Right ventricle myocardium superior (tissue), 1 donor: ENCODE measurements at places on chromosomes 4 and X.

GRCh38 chrX:31872007-31872406 is 800.2 kb upstream of the FTHL17 start:
- no peak for DNase-seq

GRCh38 chrX:134551376-134552048 is 91.5 kb downstream of the HPRT1 start:
- no peak for DNase-seq

DNA sequence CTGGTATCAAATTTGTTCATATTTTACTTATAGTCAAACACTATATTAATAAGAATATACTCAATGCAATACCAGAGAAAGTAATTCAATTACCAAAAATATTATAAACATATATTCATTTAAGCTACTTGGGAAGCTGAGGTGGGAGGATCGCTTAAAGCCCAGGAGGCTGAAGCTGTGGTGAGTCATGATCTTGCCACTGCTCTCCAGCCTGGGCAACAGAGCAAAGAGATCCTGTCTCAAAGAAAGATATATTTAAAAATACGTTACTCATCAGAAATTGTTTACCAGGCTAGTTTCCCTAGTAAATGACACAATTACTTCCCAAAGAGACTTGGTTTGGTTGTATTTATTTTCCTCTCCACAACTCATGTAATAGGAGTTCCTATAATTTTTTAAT is 433.6 kb downstream of the GASK1B start:
- no peak for DNase-seq

- no peak for DNase-seq
Observed at GRCh38 chrX:115399306-115399705, 109.8 kb downstream of the LUZP4 start.

GRCh38 chr4:47715716-47716416 is 122.0 kb downstream of the CORIN start:
- DNase-seq, result no peak

DNA sequence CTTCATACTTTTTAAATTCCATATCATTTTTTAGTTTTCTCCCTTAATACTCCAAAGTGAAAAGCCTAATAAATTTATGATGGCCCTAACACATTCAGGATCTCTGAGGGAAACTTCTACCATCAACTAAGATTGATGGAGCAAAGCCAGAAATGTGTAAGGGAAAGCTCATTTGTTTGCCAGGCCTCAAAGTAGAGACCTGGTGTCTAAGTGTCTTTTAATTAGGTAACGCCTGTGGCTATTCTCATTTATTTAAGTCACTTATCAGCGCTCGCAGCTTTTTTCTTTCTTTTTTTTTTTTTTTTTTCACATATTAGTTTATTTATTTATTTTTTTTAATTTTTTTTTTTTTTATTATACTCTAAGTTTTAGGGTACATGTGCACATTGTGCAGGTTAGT is 242.4 kb downstream of the TMA16 start:
- DNase-seq, result no peak

- no peak for DNase-seq
Observed at GRCh38 chrX:20362268-20363267, 95.9 kb upstream of the RPS6KA3 start.

DNA sequence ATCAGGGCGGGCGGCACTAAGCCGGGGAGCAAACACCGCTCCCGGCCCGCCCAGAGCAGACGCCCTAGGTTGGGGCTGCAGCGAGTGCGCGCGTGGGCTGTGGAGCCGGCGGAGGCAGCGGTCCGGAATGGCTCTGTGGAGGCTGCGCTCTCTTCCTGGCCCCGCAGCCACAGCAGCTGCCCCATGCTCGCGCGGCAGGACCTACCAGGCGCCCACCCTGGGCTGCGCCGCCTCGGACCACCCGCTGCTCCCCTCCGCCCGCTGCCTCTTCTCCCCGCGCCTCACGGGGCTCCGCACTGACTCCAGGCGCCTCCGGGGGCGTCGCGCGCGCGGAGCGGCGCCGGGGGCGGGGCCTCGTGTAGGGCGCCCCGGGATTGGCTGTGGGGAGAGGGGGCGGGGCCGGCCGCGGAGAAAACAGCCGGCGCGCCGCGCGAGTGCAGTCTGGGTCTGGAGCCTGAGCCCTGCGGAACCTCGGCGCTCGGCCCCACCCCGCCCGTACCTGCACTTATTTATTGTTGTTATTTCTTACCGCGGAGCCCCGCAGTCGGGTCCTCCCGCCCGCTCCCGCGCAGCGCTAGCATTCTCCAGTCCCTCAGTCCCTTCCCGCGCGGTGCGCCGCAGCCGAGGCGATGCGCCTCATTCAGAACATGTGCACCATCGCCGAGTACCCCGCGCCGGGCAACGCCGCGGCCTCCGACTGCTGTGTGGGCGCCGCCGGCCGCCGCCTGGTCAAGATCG is at the start of gene RASL11B:
RASL11B (plus strand) TSS at position 439 of the 738 bp plus-strand sequence; CDS start at position 630, 191 bp downstream.
- peak; percentile 91 for DNase-seq

- no peak for DNase-seq
Observed at GRCh38 chrX:97471071-97471470, 587.4 kb downstream of the RPA4 start.

DNA sequence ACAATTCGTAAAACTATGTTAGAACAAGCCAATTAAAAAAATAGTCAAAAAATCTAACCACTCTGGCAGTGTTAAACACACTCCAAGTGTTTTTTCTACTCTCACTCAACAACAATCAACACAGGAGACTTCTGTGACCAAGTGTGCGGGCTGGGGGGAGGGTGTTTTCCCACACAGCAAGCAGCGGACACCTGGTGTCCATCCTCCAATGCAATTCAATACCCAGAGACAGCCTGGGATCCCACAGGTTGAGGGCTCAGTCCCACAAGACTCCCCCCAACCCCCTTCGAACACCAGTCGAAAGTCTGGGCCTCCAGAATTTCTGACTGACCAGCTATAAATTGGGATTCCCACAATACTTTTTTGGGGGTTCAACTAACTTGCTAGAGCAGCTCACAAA is 8.3 kb upstream of the PIM2 start:
- DNase-seq, result no peak

- no peak for DNase-seq
Observed at GRCh38 chr4:5452156-5452555, 256.2 kb downstream of the EVC2 start.

GRCh38 chr4:119598521-119598920 is 30.1 kb downstream of the PDE5A start:
- DNase-seq, result no peak

- DNase-seq, result no peak
Observed at GRCh38 chrX:49177873-49178480, 6.3 kb downstream of the PLP2 start.

DNA sequence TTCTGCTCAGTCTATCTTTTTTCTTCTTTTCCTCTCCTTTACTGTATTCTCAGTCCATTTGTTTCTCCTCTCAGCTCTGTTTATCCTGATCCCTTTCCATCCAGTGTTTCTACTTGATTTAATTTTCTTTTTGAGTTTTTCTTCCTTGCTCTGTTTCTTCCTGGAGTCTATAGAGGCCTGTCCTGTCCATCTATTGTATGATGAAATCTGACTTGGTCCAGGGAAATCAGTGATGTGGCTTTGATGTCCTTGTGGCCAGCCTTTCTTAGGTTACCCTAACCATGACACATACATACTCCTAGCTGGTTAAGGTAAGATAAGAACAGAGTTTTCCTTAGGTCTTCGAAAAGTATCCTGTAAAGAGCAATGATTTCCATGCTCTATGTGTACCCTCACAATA is 89.3 kb upstream of the LNX1 start:
- DNase-seq, result no peak

GRCh38 chr4:76523593-76523992 is 88.6 kb downstream of the SHROOM3 start:
- peak; percentile 44 for DNase-seq

- peak; percentile 91 for DNase-seq
Observed at GRCh38 chrX:154443992-154444754, at the start of gene FAM50A. TSS of gene FAM50A (plus strand) at chrX:154444141. CDS start at chrX:154444236, 95 bp downstream.

- peak; percentile 65 for DNase-seq
Observed at GRCh38 chrX:154750301-154751202, at the start of gene GAB3. TSS of gene GAB3 (minus strand) at chrX:154751077. CDS start at chrX:154751025, 52 bp downstream.

DNA sequence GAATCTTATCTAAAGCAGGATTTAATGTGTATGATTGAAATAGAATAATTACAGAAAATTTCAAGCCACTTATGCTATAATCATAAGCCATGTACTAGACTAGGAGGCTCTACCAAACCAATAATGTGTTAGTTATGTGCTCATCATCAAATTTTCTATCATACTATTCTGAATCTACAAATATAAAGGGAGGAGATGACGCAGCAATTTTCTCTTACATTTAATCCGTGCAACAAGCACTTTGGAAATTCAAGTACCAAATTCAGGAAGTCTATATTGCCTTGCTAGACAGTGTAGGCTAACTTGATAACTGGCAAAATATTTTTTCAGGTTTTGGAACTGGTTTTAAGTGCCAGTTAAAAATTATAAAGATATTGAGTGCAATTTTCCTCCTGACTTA is 283.5 kb downstream of the C4orf33 start:
- no peak for DNase-seq

GRCh38 chrX:29487714-29488113 is 727.6 kb upstream of the MAGEB2 start:
- DNase-seq, result no peak

GRCh38 chr4:174119830-174120229 is 163.6 kb downstream of the FBXO8 start:
- no peak for DNase-seq

DNA sequence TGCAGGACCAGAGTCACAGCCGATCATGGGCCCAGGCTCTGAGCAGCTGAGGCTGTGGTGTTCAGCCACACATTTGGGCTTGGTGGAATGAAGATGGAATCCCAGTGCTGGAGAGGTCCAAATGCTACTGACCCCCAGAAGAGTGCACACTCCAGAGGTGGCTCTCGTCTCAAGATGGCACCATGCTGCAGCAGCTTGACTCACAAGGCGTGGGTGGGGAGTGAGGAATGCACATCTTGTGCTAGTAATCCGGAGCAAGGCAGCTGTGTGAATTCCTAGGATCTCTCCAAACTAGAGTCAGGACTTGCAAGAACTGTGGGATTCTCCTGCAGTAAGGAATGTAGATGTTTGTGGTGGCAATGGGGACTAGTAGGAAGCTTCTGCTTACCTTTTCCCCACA is 28.7 kb downstream of the RAB28 start:
- DNase-seq, result no peak

- no peak for DNase-seq
Observed at GRCh38 chr4:102593147-102593546, 92.0 kb downstream of the NFKB1 start.

GRCh38 chrX:129642641-129643040 is 12.1 kb downstream of the APLN start:
- no peak for DNase-seq

DNA sequence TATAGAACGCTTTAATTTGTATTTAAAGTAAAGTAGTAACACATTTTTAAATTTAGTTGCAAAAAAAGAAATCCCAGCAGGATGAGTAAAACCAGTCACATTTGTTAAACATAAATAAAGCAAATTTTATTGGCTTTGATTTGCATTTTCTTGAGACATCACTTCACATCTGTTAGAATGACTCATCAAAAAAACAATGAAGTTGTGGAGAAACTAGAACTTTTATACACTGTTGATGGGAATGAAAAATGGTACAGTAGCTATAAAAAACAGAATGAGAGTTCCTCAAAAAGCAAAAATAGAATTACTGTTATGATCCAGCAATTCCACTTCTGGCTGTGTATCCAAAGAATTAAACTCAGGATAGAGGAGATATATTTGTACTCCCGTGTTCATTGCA is 454.0 kb upstream of the KLHL4 start:
- no peak for DNase-seq

DNA sequence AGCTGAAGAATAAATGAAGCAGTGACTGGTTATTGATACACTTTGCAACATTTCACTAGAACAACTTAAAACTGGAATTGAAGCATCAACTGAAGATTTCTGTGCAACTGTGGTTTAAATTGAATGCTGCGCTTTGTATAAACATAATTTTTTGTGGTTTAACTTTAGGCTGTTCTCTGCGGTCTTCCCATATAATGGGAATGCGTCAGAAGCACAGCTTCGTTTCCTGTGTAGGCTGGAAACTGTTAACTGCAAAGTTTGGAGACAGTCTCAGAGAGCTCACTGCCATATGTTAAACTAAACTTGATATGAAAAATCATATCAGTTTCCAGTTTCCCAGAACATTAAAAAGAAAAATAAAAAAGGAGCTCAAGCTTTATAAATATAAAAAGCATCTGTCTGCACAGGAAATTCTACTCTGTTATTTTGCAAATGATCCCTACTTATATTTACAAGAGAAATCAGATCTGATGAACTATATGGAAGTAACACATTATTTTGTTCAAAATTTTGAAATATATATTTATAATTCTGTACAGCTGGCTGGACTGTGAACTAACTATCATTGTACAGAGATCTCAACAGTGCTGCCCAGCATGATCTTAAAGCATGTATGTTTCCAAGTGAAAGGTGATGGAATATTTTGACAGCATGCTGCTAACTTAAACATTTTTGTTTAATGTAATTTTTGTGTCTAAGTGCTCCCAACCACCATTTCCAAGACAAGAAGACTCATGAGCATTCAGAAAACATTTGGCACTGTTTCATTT is 139.9 kb downstream of the NDST3 start:
- DNase-seq, result no peak

GRCh38 chr4:107392951-107393350 is 327.1 kb downstream of the PAPSS1 start:
- DNase-seq, result no peak

DNA sequence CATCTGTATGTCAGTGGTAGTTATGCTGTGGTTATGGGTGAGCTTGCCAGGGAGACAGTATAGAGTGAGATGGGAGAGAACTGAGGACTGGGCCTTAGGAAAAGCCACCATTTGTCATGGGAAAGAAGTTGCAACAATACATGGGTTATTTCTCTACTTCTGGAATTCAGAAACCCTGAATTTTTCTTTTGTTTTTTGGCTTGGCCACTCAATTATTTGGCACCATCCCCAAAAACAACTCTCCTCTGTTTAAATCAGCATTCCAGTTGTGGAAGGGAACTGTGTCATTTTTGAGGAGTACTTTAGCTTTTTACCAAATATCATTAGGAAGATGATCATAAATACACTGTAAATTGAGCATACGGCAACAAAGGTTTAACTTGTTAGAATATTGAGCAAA is 41.1 kb upstream of the ACSL4 start:
- DNase-seq, result no peak

- DNase-seq, result no peak
Observed at GRCh38 chr4:104592183-104592582, 97.5 kb upstream of the CXXC4 start.
